Activated T-cell treated with anti-CD3 and anti-CD28 coated beads, Interleukin-2, amount 50 U/mL, for 24 hours (primary cell): ENCODE measurements at places on chromosomes 11 and 22.

DNA sequence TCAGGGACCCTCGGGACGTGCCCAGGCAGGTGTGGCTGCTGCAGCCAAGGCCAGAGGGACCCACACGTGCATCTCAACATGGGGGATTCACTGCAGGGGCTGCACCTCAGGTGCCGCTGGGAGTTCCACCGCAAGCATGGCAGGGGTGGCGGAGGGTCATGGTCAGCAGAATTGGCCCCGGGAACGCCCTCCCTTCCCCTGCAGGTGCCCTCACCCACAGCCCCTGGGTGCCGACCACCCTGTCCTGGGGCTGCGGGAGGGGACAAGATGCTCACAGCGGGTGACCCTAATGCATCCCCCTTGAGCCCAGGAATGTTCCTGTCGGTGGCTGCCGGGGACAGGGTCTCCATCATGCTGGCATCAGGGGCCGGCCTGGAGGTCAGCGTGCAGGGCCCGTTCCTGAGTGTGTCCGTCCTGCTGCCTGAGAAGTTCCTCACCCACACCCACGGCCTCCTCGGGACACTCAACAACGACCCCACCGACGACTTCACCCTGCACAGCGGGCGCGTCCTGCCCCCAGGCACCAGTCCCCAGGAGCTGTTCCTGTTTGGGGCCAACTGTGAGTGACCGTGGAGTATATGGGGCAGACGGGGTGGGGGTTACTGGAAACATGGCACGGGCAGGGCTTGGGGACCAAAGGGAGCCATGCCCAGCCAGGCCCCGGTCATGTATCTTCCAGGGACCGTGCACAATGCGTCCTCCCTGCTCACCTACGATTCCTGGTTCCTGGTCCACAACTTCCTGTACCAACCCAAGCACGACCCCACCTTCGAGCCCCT is 5.8 kb downstream of the SUSD2 start:
- H3K4me3 ChIP-seq, result no peak overlapping the region
- peaks cover 11% of the 10 kb centered on the region for H3K36me3 ChIP-seq
- no peaks in the 10 kb centered on the region for H3K27me3 ChIP-seq
- H3K27ac ChIP-seq, result no peak overlapping the region

GRCh38 chr11:113562981-113563461 is 87.8 kb upstream of the DRD2 start:
- DNase-seq, result no peak
- H3K27me3 ChIP-seq, result peaks cover 37% of the 10 kb centered on the region
- H3K4me1 ChIP-seq, result no peaks in the 10 kb centered on the region
- H3K36me3 ChIP-seq, result no peaks in the 10 kb centered on the region
- H3K4me3 ChIP-seq, result no peak overlapping the region
- no peak overlapping the region for H3K27ac ChIP-seq

GRCh38 chr11:76266286-76267100 is 60.2 kb upstream of the WNT11 start:
- no peak overlapping the region for H3K27ac ChIP-seq
- H3K4me3 ChIP-seq, result no peak overlapping the region
- H3K36me3 ChIP-seq, result no peaks in the 10 kb centered on the region
- DNase-seq, result no peak

- H3K27ac ChIP-seq, result peak overlapping the region; percentile 71
- no peaks in the 10 kb centered on the region for H3K27me3 ChIP-seq
- no peak overlapping the region for H3K4me3 ChIP-seq
- H3K36me3 ChIP-seq, result peaks cover 52% of the 10 kb centered on the region
Measured at GRCh38 chr22:19422440-19423301, 8.9 kb downstream of the HIRA start.

- H3K27ac ChIP-seq, result no peak overlapping the region
- peaks cover 2% of the 10 kb centered on the region for H3K4me1 ChIP-seq
- H3K36me3 ChIP-seq, result no peaks in the 10 kb centered on the region
- H3K4me3 ChIP-seq, result no peak overlapping the region
Measured at GRCh38 chr11:61948505-61948904, 1.6 kb upstream of the BEST1 start.

- no peak overlapping the region for H3K27ac ChIP-seq
- no peaks in the 10 kb centered on the region for H3K36me3 ChIP-seq
- H3K27me3 ChIP-seq, result peaks cover 9% of the 10 kb centered on the region
- peaks cover 11% of the 10 kb centered on the region for H3K4me1 ChIP-seq
- DNase-seq, result no peak
- H3K4me3 ChIP-seq, result no peak overlapping the region
Measured at GRCh38 chr11:46291441-46292150, 14.1 kb downstream of the CREB3L1 start.

DNA sequence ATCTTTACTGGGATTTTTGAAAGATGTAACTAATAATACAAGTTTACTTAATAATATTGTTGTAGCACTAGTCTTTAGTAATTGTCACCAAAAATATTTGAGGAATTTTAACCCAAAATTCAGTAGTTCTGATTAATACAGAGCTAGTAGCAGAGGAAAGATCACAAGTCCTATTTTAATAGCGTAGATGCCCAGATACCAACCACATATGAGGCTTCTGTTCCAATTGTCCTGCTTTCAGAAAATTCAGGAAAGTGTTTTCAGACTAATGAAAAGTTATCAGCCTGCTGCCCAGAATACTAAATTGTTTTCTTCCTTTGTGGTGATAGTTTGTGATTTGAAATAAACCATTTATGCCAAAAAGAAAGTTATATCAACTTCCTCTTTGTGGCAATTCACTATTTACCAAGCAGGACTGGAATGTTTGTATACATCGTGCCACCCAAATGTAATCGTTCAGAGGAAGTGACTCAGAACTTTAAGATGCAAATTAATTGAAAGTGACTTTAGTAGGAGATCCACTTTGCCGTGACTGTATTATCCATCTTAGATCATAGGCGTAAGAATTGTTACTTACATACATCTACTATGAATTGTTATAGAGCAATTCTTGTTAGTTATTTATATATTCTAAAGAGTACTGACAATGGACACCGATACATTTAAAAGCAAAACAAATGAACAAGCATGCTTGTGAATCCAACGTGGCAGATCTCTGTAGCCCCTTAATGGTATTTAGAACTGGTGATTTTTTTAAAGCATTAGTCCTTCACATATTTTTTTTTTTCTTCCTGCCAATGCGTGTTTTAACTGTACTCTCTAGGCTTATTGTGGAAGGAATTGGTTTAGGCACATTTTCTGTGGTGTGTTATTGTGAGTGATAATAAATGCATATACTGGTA is 231.0 kb downstream of the DDX10 start:
- no peaks in the 10 kb centered on the region for H3K27me3 ChIP-seq
- peaks cover 9% of the 10 kb centered on the region for H3K4me1 ChIP-seq
- DNase-seq, result no peak
- H3K27ac ChIP-seq, result no peak overlapping the region
- peaks cover 51% of the 10 kb centered on the region for H3K36me3 ChIP-seq
- no peak overlapping the region for H3K4me3 ChIP-seq

GRCh38 chr11:60563553-60564235 is 48.5 kb downstream of the MS4A13 start:
- no peak overlapping the region for H3K27ac ChIP-seq
- H3K27me3 ChIP-seq, result peaks cover 15% of the 10 kb centered on the region
- no peak overlapping the region for H3K4me3 ChIP-seq
- no peak for DNase-seq

DNA sequence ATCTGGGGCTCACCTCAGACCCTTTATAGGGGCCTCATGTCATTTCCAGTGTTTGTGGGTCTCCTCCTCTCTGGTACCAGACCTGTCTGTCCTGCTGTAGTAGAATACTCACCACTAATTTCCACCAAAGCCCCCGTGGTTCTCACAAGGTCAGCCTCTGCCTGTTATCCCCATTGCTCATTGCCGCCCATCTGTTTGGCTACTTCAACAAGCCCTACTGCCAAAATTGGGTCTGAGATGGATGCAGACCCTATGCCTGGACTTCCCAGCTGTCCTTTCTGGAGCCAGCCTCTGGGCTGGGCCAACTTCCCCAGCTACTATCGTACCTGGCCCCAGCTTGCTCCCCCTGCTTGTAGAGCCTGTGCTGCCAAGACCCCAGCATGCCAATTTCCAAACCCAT is 152.1 kb upstream of the ISX start:
- peaks cover 11% of the 10 kb centered on the region for H3K27me3 ChIP-seq
- H3K4me3 ChIP-seq, result no peak overlapping the region
- no peaks in the 10 kb centered on the region for H3K36me3 ChIP-seq
- H3K27ac ChIP-seq, result no peak overlapping the region
- no peaks in the 10 kb centered on the region for H3K4me1 ChIP-seq
